Progenitor cell of endocrine pancreas (in vitro differentiated cells): ENCODE measurements at places on chromosomes 6 and 20. TPM values are rescaled to one million over a fixed set of nuclear protein-coding genes. Genes with fewer than 3 reads are reported as not detected.

ANKRD66 gene
- total RNA-seq: not detected in 2 replicates

BEND6 gene
- total RNA-seq: 0.46 and 0.64 TPM in 2 replicates

SLC22A7 gene
- not detected in 2 replicates for total RNA-seq

SLC17A2 gene
- total RNA-seq: not detected in 2 replicates

- DNase-seq: no peak
Measured at GRCh38 chr20:51060301-51060700, 37.4 kb upstream of the KCNG1 start.

- DNase-seq: no peak
Measured at GRCh38 chr6:52020945-52021570, 66.4 kb downstream of the PKHD1 start.

DNA sequence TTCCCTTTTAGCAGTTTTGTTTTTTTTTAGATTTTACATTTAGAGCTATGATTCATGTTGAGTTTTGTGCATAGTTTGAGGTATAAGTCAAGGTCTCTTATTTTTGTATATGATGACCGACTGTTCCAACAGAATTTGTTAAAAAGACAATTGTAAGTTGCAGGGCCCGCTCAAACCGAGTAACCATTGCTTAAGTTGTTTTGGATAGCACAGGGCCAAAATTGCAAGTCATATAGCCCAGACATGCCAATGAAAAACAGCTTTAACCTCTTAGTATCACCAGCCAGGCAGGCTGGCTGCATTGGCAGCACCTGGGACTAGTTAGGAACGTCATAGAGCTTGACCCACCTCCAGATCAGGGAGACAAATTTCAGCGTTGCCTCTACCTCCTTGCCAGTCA, 47.3 kb downstream of the PFDN4 start:
- no peak for DNase-seq
